Ovary (tissue), 10 donors: ENCODE measurements at places on chromosomes 4 and X. TPM values are rescaled to one million over a fixed set of nuclear protein-coding genes. Genes with fewer than 3 reads are reported as not detected.

The CDKL2 gene
- 1.3 TPM for total RNA-seq

The ATP2B3 gene
- 1.6 TPM for total RNA-seq

The SPANXC gene
- not detected for total RNA-seq

- no peaks in the 10 kb centered on the region for H3K4me1 ChIP-seq
- H3K27me3 ChIP-seq, result no peaks in the 10 kb centered on the region
- H3K27ac ChIP-seq, result no peak overlapping the region
These were observed 42.1 kb upstream of the HOPX start for GRCh38 chr4:56723201-56723605.

- no peaks in the 10 kb centered on the region for H3K36me3 ChIP-seq
- H3K4me3 ChIP-seq, result no peak overlapping the region
- no peak for DNase-seq
- no peaks in the 10 kb centered on the region for H3K27me3 ChIP-seq
- no peaks in the 10 kb centered on the region for H3K4me1 ChIP-seq
- no peak overlapping the region for H3K27ac ChIP-seq
These were observed 80.9 kb downstream of the NKX6-1 start for GRCh38 chr4:84417997-84418709.

The LDOC1 gene
- total RNA-seq, result 17.3 TPM

The MORF4L2 gene
- total RNA-seq, result 517 TPM

GRCh38 chr4:151484396-151485102 lies 75.6 kb downstream of the FHIP1A start:
- H3K4me3 ChIP-seq, result no peak overlapping the region
- no peak for DNase-seq
- H3K36me3 ChIP-seq, result no peaks in the 10 kb centered on the region
- H3K4me1 ChIP-seq, result no peaks in the 10 kb centered on the region
- no peak overlapping the region for H3K27ac ChIP-seq

DNA sequence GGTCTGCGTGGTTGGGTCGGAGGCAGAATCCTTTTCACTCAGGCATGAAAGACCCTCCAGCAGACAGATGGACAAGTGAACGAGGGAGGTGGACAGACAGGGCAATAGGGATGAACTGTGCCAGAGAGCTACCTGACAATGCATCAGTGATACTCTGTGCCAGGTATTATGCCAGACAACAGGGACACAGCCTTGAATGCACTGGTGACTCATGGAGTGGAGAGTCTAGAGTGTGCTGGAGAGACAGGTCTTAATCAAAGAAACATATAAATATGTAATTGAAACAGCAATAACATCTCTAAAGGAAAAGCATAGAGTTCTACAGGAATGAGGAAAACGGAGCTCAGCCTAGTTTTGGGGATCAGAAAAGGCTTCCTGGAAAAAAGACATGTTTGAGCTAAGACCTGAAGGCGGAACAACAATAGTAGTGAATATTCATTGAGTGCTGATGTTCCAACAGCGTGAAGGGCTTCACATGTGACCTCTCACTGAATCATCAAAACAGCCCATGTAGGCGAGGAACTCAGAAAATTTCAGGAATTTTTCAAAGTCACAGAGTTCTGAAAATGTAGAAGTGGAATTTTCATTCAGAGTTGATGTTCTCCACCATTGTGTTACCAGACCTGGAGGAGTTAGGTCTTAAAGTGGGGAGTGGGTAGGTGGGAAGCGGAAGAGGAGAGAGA lies 20.0 kb upstream of the FGFBP2 start:
- DNase-seq, result no peak
- no peak overlapping the region for H3K4me3 ChIP-seq
- no peaks in the 10 kb centered on the region for H3K36me3 ChIP-seq
- H3K27ac ChIP-seq, result no peak overlapping the region
- H3K4me1 ChIP-seq, result no peaks in the 10 kb centered on the region

- no peaks in the 10 kb centered on the region for H3K4me1 ChIP-seq
- no peak for DNase-seq
- H3K36me3 ChIP-seq, result no peaks in the 10 kb centered on the region
- H3K27me3 ChIP-seq, result no peaks in the 10 kb centered on the region
These were observed 13.2 kb downstream of the SHISA3 start for GRCh38 chr4:42410446-42410845.

DNA sequence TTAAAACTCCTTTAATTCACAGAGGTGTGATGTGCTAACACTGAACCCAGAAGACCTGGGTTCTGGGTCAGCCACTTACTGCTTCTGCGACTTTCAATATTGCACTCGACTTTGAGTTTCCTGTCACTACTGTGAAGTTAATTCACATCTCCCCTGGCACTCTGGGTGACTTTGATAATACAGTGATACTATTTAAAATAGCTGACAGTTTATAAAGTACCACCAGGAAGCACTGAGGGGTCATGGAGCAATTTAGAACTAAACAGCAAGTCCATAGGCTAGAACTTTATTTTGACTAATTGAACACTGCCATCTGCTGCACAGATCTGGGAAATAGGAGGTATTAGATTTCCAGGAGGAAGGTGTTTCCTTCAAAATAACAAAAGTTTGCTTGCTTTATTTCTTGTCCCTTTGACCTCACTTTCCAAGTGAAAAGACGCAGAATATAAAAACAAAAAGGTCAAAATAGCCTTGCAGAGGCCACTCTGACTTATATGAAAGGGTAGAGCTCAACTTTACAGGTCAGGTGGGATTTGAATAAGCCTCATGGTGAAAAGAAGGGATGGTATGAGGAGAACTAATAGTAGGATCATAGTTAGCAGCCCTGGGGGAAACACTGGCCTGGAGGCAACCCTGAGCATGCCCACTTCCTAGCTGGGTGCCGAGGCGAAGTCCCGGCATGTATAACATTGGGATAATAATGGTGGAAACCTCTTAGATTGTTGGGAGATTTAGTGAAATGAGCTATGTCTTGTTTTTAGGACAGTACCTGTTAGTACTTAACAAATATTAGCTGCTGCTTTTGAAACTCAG lies 53.4 kb downstream of the ZNF518B start:
- no peak overlapping the region for H3K4me3 ChIP-seq
- no peak for DNase-seq
- no peaks in the 10 kb centered on the region for H3K4me1 ChIP-seq
- H3K27me3 ChIP-seq, result no peaks in the 10 kb centered on the region

GRCh38 chr4:159455675-159456237 lies 352.9 kb downstream of the RAPGEF2 start:
- H3K27ac ChIP-seq, result no peak overlapping the region
- H3K4me1 ChIP-seq, result no peaks in the 10 kb centered on the region
- no peaks in the 10 kb centered on the region for H3K27me3 ChIP-seq
- DNase-seq, result no peak
- H3K4me3 ChIP-seq, result no peak overlapping the region

GRCh38 chr4:913280-913618 lies 18.9 kb downstream of the GAK start:
- no peak overlapping the region for H3K27ac ChIP-seq
- no peak overlapping the region for H3K4me3 ChIP-seq
- H3K27me3 ChIP-seq, result no peaks in the 10 kb centered on the region
- peaks cover 16% of the 10 kb centered on the region for H3K4me1 ChIP-seq
